ENCODE measurements at places on chromosomes 3 and 15. TPM values are rescaled to one million over a fixed set of nuclear protein-coding genes. Genes with fewer than 3 reads are reported as not detected.

GRCh38 chr3:137524751-137525150 lies 239.4 kb upstream of the SOX14 start:
- DNase-seq: no peak

DNA sequence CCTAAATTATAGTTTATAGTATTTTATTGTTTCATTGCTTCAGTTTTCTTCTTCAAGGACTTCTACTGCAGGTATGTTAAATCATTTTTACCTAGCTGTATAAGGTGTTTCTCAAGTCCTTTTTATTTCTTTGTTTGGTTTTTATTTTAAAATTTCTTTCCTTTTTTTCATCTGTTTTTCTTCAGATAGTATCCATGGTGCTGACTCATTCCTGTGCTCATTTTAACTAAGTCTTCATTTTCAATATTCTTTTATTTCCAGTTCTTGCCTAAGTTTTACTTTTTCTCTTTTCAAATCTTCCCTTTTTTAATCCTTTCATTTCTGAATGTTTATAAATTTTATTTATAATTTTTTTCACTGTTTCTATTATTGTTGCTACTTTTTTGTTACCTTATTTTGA lies 42.3 kb upstream of the STIMATE start:
- no peak for DNase-seq

- DNase-seq: no peak
Measured at GRCh38 chr3:16059711-16060357, 114.6 kb upstream of the GALNT15 start.

Gene TRAK1
- 36.2 TPM for polyA plus RNA-seq

DNA sequence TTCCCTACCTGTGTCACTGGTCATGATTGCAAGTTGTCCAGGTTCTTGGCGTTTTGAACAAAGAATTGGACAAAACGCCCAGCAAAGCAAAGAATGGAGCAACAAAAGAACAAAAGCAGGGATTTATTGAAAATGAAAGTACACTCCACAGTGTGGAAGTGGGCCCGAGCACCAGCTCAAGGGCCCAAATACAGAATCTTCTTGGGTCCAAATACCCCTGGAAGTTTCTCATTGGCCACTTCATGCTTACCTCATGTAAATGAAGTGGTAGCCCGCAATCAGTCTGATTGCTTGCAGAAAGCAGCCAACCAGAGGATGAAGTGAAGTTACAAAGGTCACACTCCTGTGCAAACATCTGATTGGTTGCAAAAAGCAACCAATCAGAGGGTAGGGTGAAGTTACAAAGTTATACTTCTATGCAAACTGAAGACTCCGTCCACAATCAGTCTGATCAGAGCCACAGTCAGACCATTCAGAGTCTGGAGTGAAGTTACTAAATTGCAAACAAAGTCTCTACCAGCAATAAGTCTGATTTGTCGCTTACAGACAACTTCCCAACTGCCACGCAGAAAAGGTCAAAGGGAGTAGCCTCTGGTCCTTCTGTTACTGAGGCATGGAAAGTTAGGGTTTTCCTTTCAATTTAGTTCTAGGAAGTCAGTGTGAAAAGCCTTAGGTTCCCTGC lies 8.3 kb upstream of the TM4SF1 start:
- DNase-seq: no peak

DNA sequence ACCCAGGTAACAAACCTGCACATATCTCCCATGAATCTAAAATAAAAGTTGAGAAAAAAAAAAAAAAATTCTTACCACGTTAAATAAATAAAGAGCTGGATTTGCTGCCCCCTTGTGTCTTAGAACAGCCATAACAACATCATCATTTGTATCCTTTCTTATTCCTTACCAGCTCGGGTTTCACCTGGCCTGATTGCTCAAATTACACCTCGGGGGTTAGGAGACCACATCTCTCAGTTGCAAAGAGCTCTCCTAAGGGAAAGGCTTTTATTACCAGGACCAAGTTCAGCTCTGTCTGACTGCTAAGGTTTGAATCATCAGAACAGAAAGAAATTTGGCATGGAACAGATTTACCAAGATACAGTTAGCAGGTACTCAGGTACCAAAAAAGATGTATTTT lies 25.8 kb upstream of the RPL39L start:
- DNase-seq: peak; percentile 42

Gene TFRC
- 73.7 TPM for polyA plus RNA-seq

Gene IL12A
- 2.8 TPM for polyA plus RNA-seq

Gene LCTL
- polyA plus RNA-seq: 0.34 TPM

GRCh38 chr3:27570421-27571106 lies 86.4 kb upstream of the SLC4A7 start:
- DNase-seq: no peak

Measured in large intestine (tissue), 12 donors.